ENCODE measurements at places on chromosomes 4 and X.

- no peak for DNase-seq
Observed at GRCh38 chr4:48346594-48346993, 5.3 kb downstream of the SLAIN2 start.

GRCh38 chr4:78074759-78075158, 17.6 kb downstream of the FRAS1 start:
- DNase-seq, result no peak

- DNase-seq, result no peak
Observed at GRCh38 chrX:113274345-113274744, 433.7 kb upstream of the AMOT start.

- no peak for DNase-seq
Observed at GRCh38 chr4:73770917-73771316, 30.5 kb downstream of the CXCL8 start.

DNA sequence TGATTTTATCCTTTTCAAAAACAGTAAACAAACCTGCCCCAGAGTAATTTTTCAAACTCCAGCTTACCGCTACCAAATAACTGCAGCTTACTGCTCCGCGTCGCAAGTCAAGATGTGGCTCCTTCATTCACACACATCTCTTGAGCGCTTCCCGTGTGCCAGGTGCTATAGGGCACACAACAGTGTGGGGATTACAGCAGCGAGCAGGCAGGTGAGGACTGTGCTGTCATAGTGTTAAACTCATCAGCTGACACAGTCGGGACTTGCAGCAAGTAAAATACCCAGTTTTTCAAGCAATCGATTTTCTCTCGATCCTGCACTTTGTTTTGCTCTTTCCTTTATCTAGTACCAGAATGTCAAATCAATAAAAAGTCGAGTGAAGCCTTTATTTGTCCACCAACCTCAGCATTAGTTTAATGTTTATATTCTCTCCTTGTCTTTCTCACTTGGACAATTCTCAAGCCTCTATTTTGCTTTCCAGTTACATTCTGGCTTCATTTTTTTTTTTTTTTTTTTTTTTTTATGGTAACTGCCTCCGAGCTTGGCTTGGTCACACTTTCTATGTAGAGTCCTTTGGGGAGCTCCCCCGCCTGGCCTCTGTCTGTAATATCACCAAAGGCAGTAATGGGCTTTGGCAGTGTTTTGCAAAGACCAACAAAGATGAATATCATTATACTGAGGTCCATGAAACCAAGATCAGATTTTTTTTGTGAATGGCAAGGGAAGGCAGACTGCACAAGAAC, 8.3 kb upstream of the ASB5 start:
- no peak for DNase-seq

- DNase-seq, result no peak
Observed at GRCh38 chr4:47704693-47705325, 133.1 kb downstream of the CORIN start.
